ENCODE measurements at places on chromosomes 7 and 10.

DNA sequence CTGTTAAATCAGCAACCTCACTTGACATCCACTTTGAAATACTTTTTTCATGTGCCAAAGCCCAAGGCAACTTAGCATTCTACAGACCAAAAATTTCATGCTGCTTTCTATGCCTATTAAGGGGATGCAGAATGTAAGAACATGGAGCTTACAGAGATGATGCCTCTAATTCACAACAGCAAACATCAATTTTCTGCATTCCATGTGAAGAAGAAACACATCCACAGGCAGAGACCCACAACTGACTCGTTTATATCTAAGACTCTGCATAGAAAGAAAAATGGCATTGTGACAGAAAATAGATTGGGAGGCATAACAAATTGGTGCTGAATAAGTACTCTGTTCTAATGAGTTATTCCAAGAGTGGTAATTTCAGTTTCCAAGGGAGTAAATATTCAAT lies 107.6 kb downstream of the SGMS1 start:
- DNase-seq, result no peak

DNA sequence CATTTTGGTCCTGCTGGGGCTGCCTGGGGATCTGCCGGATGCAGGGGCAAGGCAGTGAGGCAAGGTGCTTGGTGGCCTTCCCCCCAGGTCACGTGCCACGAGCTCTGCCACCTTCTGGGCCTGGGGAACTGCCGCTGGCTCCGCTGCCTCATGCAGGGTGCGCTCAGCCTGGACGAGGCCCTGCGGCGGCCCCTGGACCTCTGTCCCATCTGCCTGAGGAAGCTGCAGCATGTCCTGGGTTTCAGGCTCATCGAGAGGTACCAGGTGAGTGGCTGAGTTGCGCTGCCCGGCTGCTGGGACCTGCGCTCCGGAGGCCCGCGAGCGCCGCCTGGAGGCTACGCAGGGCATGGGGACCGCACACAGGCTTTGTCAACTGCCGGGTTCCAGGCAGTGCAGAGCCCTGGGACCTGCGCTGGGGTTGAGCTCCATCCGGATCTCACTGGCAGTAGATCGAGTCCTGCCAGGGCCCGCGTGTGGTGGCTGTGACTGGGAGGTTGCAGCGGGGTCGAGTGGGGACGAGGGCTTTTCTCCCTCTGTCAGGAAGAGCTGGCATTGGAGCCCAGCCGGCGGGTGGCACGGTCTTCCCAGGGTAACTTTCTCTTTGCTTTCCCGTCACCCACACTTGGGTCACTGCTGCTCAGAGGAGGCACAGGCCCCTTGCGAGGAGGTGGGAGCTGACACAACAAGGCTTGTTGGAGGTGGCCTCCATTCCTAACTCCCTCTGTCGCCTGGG lies 21.7 kb downstream of the AMZ1 start:
- peak; percentile 75 for DNase-seq

DNA sequence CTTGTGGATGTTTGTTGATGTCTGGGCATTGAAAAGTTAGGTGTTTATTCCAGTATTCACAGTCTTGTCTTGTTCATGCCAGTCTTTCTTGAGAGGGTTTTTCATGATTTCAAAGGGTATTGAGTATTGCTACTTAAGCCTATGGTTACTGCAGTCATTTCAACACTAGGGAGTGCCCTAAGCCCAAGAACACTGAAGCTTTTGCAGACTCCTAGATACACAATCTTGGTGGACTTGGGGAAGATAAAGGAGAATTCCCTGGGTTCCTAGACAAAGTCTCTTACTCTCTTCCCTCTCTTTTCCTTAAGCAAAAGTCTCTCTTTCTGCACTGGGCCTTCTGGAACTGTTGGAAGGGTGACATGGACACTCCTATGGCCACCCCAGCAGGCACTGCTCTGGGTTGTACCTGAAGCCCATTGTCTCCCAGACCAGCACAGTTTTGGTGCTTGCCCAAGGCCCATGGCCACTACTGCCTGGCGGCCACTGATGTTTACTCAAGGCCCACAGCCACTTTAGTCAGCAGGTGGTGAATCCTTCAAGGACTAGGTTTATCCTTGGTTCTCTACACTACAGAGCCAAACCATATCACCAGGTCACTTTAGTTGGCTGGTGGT lies 24.9 kb downstream of the SAMD9 start:
- DNase-seq, result no peak

DNA sequence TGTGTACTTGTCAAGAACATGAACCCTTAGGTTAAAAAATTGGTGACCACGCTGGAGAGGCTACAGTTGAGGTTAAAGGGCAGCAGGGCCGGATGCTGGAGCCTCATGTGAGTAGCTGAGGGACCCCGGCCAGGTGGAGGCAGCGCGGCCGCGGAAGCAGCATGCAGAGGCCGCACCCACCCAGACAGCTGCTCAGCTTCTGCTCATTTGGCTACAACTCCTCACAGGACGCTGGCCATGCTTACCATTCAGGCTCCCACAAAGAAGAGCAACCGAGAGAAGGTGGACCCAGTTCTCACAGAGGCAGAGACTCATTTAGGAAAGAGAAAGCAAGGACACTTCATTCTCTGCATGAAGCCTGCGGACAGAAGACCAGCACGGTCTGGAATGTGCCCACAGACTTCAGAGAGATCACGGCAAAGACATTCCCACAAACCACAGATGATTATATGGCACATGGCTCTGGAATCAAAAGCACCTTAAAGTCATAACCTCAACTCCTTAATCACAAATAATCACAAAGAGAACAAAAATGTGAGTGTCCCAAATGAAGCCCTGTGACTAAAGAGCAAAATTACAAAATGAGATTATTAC lies 94.4 kb downstream of the VOPP1 start:
- no peak for DNase-seq

DNA sequence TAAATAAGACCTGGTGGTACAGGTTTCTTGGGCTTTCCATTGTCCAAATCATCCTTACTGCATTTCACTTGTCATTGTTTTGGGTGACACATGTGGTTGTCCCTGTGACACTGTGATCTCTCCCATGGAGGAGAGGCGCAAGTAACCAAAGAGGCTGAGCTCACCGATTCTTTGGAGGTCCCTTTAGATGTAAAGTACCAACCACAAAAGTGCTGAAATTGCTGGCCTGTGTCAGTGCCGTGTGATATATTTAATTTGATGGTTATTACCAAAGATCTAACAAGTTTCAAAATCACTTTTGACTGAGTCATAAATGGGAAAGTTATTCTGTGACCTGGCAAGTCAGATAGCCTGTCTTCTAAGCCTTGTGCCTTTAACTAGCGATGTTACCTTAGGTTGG lies 19.4 kb downstream of the MCM10 start:
- peak; percentile 2 for DNase-seq

DNA sequence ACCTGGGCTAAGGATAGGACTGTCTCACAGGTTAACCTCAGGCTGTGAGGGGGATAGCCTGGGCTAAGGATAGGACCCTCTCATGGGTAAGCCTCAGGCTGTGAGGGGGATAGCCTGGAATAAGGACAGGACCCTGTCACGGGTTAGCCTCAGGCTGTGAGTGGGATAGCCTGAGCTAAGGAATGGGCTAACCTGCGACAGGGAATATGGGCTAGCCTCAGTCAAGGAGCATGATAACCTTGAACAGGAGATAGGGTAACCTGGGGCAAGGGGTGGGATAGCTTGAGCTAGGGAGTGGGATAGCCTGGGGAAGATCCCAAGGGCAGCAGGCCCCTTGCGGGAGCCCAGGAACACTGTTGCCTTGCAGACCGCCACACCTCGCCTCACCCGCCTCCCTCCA lies 42.7 kb downstream of the GRID2IP start:
- DNase-seq, result no peak

DNA sequence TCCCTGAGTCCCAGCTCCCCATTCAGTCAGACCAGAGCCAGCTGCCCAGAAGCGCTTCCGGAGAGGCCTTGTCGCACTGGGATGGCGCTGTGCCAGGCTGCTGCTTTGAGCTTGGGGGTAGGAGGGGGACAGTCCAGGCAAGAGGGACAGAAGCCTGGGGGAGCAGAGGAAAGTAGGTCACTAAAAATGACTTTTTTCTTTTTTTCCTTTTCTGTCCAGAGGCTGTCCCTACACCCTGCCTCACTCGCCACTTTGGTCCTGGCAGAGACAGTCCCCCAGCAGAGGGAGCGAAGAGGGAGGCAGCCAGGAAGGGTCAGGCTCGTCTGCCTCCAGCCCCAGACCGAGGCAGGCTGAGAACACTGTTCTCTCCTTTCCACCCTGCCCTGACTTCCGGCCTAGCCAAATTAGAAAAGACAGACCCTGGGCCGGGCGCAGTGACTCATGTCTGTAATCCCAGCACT lies 15.8 kb upstream of the TRIM8 start:
- no peak for DNase-seq

DNA sequence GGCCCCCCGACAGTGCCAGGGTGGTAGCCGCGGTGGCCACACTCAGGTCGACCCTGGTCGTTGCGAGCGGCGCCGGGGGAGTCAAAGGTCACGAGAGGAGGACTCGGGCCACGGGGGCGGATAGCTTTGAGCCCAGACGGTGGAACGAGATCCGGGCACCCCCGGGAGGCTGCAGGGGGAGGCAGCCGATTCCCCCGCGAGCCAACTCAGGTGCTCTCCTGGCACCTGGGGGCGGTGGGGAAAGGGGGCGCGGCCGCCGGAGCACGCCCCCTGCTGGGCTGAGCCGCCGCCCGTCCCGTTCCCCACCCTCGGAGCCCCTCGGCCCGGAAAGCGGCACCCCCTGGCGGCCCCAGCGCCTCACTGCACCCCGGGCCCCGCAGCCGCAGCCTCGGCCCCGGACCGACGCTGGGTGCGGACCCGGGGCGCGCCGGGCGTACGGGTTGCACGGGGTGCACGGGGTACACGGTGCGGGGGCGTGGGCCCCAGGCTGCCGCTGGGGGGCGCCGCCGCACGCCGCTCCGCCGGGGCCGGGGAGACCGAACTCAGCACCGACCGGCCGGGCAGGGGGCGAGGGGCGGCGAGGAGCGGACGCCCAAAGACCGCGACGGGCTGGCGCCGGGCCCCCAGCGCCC lies 521 bp upstream of the NYAP1 start:
- DNase-seq, result peak; percentile 76

GRCh38 chr7:32126843-32127242 lies 56.6 kb upstream of the PDE1C start:
- DNase-seq, result no peak

GRCh38 chr7:54882694-54883093 lies 123.7 kb upstream of the SEC61G start:
- no peak for DNase-seq

DNA sequence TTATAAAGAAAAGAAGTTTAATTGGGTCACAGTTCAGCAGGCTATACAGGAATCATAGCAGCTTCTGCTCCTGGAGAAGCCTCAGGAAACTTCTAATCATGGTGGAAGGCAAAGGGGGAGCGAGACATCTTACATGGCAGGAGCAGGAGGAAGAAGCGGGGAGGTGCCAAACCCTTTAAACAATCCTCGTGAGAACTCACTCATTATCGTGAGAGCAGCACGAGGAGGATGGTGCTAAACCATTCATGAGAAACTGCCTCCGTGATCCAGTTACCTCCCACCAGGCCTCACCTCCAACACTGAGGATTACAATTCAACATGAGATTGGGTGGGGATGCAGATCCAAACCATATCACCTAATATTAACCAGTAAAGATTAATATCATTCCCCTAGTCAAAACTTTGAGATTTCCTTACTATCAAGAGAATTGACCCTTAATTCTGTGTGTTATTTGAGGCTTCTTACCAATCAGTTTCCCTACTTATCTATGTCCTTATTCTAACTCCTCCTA lies 1.6 kb upstream of the SMO start:
- no peak for DNase-seq

- DNase-seq, result no peak
These were observed 11.3 kb upstream of the STMP1 start for GRCh38 chr7:135650831-135651573.

DNA sequence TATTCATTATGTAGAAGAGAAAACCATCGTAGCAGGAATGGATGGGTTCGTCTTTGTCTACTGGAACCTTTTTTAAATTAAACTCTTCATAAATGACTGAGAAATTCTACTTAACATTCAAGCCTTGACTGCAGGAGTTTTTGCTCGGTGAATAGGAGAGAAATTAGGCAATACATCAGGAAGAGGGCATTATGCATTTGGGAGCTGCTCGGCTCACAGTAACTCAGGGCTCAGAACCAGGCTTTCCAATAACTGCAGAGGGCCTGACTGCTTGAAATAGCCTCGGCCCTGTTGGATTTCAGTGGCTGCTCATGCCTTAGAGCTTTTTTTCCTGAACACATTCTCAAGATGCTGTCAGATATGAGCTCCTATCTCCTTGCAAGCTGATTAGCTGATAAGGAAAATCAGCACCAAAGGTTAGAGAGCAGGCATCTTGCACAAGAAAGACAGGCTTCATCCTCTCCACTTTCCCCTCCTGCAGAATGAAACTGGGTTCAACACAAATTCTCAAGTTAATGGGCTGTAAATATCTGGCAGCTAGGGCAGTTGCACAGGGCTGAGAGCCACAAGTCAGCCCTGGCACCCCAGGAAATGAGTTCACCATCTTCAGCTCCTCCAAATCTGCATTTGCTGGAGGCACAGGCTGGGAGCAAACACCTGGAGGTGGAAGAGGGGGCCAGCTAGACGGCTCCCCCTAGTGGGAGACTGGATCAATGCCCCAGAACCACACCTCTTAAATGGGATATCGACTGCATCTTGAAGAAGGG lies 24.3 kb downstream of the TECTB start:
- peak; percentile 7 for DNase-seq

GRCh38 chr7:79436378-79436777 lies 17.1 kb downstream of the MAGI2 start:
- no peak for DNase-seq

GRCh38 chr7:29042824-29043231 lies 84.7 kb upstream of the TRIL start:
- DNase-seq, result no peak

GRCh38 chr7:50203521-50203920 lies 101.0 kb upstream of the IKZF1 start:
- no peak for DNase-seq

GRCh38 chr7:100745184-100745583 lies 11.8 kb downstream of the ZAN start:
- DNase-seq, result no peak

GRCh38 chr7:55514546-55515265 lies 57.6 kb downstream of the VOPP1 start:
- DNase-seq, result no peak

- no peak for DNase-seq
These were observed 8.3 kb upstream of the ZNF783 start for GRCh38 chr7:149253665-149254064.

GRCh38 chr7:114026486-114027089 lies 107.8 kb upstream of the PPP1R3A start:
- DNase-seq, result no peak

GRCh38 chr10:33746836-33747268 lies 412.4 kb upstream of the NRP1 start:
- no peak for DNase-seq

- no peak for DNase-seq
These were observed 151.8 kb upstream of the RHEB start for GRCh38 chr7:151671514-151671913.

GRCh38 chr7:155533827-155534690 lies 12.3 kb downstream of the CNPY1 start:
- DNase-seq, result peak; percentile 20

- DNase-seq, result no peak
These were observed 35.4 kb upstream of the NPFFR1 start for GRCh38 chr10:70319183-70319582.

DNA sequence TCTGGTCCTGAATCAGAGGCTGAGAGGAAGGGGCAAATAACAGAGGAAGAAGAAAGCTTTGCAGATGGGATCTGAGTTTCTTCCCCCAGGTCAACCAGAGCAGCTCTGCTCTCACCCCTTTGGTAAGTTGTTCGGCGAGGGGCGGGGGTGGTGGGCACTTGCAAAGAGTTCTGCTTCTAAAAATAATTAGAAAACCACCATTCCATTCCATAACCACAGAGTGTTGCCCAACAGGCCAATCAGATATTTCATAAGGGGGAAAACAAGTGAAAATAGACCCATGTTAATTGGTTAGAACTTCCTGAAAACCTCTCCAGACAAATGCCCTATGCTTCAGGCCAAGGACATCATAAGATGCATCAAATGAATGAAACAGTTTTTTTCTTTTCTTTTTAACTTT lies 43.6 kb upstream of the R3HCC1L start:
- DNase-seq, result no peak
